ENCODE measurements at places on chromosomes 12 and 14. TPM values are rescaled to one million over a fixed set of nuclear protein-coding genes. Genes with fewer than 3 reads are reported as not detected.

GRCh38 chr12:67062193-67062592 lies 207.0 kb upstream of the CAND1 start:
- no peak for DNase-seq

Gene CALCOCO1
- total RNA-seq, result 124 TPM

Gene FGD4
- total RNA-seq, result 24.5 TPM

Gene PYGL
- total RNA-seq, result 52.0 TPM

- no peak for DNase-seq
Measured at GRCh38 chr14:75022655-75023054, 19.9 kb downstream of the EIF2B2 start.

Gene MARCHF9
- total RNA-seq, result 9.4 TPM

Gene PDE3A
- total RNA-seq, result 59.4 TPM

Data from posterior vena cava (tissue), 2 donors.